ENCODE measurements at places on chromosomes 7 and 10.

DNA sequence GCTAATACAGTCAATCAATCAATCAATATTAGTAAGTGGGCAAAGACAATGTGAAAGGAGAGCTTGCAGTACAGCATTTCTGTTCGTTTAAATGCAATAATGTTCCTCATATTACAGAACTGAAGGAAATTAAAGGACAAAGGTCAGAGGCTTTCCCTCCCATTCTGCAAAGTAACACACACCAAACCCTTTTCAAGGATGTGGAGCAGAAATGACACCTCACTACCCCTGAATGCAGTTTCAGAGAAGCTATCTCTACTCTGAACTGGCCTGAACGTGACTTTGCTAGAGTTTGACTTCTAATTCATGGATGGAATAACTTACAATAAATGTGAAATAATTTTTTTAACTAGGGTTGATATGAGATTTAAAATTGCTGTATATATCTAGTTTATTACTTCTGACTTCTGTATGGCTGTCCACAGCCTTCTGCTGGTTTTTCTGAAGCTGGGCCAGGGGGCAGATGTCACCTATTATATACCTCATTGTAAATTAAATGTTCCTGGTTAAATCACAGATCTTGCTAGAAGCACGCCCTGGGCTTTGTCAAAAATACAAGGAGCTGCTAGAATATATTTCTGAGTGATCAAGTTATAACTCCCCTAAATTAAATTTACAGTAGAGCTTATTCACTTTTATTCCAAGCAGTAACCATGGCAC is 156.9 kb upstream of the C7orf33 start:
- no peak for DNase-seq

DNA sequence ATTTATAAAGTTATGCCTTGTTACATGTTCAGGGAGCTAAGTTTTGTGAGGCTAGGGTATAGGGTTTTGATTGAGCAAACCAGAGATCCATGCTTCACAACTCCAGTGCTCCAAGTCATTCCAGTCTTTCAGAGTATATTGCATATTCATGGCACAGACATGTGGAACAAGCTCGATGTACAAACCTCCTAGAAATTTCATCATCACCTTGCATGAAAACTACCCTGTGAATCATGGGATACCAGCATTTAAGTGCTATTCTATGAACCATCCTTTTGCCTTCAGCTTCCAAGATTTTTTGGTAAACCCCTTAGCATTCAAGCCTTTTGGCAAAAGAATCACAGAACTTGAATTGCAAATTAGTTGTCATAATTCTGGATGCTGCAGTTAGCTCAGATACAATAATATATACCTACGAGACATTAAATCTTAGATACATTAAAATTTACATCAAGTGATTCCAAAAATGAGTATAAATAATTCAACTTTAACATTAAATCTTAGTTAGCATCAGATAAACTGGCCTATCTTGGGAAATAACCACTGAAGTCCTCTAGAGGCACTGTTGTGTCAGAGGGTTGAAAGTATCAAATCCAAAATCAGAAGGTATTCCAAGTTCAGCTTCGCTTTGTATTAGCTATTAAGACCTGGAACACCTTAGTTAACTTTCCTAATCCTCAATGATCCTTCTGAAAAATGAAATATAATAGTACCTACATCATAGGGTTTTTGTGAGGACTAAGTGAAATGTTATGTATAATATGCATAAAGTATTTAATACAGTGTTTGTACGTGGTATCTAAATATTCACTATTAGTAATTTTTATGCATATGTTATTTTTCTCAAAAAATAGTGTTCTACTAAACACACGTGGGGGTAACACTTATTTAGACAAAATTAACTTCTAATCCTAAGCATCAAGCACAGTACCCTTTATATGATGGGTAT is 55.5 kb upstream of the CABCOCO1 start:
- DNase-seq = no peak

DNA sequence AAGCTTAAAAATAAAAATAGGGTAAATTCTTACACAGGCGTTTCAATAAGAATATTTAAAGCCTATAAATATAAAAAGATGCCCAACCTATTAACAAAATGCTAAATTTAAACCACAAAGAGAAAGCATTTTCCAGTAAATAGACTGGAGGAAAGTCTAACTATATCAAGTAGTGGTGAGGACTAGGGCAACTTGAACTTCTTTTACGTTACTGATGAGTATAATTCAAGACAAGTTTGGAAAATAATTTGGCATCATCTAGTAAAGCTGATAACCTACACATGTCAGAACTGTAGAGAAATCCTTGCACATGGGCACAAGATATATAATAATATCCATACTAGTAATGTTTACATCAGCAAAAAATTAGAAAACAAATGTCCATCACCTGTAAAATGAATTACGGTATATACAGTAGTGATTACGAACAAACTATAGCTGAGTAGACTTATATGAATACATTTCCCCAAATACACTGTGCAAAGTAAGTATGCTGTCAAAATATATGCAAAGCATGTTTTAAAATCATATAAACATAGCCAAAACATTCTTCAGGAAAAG is 27.4 kb downstream of the CRPPA start:
- no peak for DNase-seq

GRCh38 chr7:135509589-135509838 is 388 bp downstream of the CNOT4 start:
- DNase-seq = no peak

GRCh38 chr10:90960355-90960814 is 39.5 kb upstream of the ANKRD1 start:
- DNase-seq = no peak

DNA sequence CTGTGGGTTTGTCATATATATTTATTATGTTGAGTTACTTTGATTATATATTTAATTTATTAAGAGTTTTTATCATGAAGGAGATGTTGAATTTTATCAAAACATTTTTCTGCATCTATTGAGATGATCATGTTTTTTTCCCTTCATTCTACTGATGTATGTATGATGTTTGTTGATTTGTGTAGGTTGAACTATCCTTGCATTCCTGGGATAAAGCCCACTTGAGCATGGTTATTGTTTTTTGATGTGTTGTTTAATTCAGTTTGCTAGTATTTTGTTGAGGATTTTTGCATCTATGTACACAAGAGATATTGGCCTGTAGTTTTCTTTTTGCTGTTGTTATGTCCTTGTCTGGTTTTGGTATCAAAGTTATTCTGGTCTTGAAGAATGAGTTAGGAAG is 31.1 kb downstream of the SCART1 start:
- DNase-seq = no peak

DNA sequence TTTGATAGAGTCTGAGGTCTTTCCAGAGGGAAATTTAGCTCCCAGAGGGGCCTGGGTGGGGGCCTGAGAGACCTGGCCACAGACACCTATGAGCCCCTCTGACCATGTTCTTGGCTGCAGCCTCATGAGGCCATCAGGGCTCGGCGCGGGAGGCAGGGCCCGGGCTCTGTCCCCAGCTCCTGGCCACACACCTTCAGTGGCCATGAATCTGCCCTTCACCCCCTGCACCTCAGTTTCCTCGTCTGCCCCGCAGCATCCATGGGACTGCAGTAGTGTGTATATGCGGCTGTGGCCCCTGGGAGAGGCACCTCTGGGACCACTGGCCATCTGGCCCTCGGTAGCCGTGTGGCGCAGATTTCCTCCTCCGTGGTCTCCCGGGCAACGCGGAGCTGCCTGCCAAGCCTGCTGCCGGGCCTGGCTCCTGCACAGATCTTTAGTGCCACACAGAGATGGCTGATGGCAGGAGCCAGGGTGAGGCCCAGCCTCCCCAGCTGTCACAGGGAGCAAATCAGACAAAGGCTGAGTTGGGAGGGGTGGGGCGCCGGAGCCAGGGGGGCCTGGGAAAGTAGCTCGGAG is 23.6 kb upstream of the ADCYAP1R1 start:
- no peak for DNase-seq

- no peak for DNase-seq
Observed at GRCh38 chr10:81096558-81096957, 558.9 kb downstream of the SH2D4B start.

DNA sequence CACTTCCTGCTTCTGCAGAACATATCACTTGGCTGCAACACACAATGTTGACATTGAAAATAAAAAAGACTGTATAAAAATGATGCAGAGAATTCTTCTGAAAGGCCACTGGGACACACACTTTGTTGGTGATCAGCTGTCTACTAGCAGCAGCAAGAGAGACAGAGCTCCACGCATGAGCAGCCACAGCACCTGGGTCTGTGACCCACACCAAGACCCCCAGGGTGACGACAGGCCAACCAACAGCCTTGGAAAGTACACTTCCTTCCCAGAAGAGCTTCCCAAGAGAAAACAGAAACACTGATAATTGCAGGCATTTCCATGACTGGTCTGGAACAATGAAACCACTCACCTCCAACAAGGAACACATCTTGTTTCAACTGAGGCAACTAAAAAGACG is 239.0 kb downstream of the DIP2C start:
- no peak for DNase-seq

DNA sequence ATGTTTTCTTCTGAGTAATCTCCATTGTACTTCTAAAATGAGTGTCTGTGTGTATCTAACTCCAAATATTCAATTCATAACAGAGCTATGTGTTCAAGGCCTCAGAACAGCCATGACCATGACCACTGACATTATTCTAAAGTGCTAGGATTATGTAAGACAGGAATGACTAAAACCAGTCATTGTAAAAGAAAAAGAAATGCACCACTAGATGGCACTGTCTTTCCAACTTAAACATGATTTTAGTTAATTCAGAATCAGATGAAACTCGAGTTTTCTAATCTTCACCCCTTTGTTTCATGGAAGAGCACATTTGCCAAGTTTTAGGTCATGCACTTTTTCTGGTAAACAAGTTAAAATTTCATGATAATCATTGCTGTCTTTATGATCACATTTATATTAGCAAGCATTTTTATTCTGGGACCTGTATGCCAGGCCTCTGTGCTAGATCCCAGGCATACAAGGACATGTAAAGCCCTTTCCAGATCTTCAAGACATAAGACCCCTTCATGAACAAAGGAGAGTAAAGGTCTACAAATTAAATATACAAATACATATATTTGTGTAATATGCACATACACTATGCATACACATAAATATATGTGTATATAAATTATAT is 26.1 kb upstream of the RSU1 start:
- peak; percentile 43 for DNase-seq

- no peak for DNase-seq
Observed at GRCh38 chr7:50513166-50513871, 51.9 kb downstream of the DDC start.

GRCh38 chr7:80736371-80737125 is 98.1 kb downstream of the CD36 start:
- no peak for DNase-seq

DNA sequence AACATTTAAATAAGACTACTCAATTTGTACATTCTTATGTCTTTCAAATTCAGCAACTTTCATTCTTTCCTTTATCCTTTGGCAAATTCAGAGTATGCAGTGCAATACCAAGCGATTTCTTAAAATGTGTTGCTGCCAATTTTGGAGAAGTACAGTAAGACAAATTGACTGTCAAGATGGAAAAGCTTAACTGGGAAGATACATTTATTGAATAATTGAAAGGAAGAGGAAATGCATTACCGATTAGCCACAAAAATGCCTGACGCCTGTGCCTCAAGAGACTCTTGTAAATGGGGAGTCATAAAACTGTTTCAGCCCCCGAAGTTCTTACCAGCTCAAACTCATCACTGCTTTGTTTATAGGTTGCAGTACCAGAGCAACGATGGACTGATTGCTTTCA is 373.3 kb upstream of the GALNT17 start:
- DNase-seq = no peak

DNA sequence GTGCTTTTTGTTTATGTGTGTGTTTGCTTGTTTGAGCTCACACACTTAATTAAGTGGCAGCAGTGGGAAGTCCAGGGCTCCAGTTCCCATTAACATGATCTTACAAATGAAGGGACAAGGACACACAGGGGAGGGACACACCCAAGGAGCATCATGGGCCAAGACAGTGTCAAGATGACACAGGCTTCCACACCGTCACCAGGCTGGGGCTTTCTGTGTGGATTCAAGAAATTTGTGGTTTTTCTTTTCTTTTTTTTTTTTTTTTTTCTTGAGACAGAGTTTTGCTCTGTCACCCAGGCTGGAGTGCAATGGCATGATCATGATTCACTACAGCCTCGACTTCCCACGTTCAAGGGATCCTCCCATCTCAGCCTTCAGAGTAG is 173.6 kb downstream of the KIAA1217 start:
- no peak for DNase-seq

- DNase-seq = no peak
Observed at GRCh38 chr10:97465982-97466381, 20.0 kb downstream of the ZDHHC16 start.
